Endothelial cell of umbilical vein (primary cell): ENCODE measurements at places on chromosomes 1 and 21.

DNA sequence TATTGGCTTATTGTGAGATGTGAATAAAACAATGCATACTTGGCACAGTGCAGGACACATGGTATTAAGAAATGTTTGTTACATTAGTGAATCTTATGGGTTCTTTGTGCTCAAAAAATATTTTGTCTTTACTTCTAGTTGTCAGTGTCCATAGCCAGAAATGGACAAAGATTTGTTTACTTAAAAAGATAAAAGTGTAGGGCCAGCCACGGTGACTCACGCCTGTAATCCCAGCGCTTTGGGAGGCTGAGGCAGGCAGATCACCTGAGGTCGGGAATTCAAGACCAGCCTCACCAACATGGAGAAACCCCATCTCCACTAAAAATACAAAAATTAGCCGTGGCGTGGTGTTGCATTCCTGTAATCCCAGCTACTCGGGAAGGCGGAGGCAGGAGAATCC is 654.6 kb upstream of the NEGR1 start:
- DNase-seq: no peak

DNA sequence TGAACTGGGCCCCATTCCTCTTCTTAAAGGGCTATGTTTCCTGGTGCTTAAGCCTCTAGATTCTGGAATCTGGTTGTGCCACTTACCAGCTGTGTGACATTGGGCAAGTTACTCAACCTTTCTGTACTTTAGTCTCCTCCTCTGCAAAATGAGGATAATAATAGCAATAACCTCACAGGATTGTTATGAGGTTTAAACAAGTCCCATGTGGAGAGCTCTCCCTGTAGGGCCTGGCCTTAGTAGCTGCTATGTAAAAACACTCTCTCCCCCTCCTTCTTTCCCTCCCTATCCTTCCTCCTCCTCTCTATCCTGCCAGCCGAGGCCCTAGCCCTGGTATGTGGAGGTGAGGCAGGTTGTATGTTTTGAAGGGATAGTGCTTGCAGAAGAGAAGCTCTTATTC is 8.2 kb upstream of the PEAR1 start:
- no peak for DNase-seq

DNA sequence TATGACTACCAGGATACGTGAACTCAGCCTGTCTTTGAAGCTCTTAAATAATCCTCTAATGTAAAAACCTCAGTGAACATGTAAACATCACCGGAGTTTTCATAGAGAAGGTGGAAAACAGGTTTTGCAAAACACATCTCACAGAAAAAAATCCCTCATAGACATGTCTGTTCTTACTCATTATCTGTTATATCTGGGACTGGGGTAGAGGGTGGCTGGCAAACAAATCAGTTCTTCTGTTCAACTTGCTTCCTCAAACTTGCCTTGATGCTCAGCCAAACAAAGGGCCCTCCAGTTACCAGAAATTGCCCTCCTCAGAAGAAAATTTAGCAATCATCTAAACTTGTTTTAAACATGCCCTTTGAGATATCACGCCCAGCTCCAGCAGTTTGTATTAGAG is 66.1 kb upstream of the CXADR start:
- no peak for DNase-seq

- peak; percentile 54 for DNase-seq
Measured at GRCh38 chr1:54810153-54810942, 9.2 kb upstream of the TTC22 start.

DNA sequence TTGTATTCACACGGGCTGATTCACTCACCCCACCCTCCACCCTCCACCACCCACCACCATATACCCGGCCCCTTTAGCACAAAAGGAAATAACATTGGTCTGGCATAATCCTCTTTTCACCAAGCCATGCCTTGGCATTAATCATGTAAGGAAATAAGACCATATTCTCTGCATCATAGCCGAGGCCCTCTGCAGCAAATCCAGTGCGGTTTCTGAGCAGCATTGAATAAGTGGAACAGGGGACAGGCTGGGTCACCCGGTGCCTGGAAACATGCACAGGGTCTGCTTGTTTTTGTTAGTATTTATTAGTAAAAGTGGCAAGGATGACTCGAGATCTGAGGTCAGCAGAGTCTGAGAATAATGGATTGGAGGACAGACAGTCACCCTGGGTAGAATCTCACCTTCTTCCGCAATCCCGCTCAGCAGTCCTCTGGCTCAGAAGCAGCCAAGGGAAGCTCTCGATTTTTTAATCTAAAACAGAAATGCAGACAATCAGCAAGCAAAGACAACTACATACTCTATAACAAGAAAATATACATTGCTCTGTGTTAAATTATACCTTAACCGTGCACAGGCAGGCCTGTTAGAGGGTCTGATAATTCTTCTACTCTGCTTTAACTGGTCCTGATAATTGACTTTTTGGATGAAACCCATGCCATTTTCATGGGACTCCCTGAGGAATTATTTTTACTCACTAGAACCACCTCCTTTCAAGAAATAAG is 52.4 kb upstream of the CDC42BPA start:
- peak; percentile 80 for DNase-seq

- DNase-seq: no peak
Measured at GRCh38 chr1:17309426-17310067, 1.6 kb downstream of the PADI4 start.

- DNase-seq: no peak
Measured at GRCh38 chr1:246725191-246725590, 982 bp downstream of the SCCPDH start.

DNA sequence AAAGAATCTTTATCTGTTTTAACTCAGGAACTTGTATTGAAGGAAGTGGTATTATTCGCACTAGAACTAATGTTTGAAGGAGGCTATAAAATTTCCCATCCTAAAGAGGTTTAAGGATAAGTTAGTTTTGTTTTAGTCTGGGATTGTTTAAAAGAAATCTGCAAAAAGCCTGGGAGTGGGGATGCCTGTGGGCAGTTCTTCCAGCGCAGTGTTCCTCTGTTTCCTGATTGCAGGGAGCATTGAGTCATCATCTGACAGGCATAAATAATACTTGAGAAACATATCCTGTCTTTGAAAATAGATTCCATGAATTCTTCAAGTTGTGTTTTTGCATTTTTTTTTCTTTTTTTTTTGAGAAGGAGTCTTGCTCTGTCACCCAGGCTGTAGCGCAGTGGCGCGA is 350.8 kb upstream of the PTBP2 start:
- DNase-seq: peak; percentile 93

DNA sequence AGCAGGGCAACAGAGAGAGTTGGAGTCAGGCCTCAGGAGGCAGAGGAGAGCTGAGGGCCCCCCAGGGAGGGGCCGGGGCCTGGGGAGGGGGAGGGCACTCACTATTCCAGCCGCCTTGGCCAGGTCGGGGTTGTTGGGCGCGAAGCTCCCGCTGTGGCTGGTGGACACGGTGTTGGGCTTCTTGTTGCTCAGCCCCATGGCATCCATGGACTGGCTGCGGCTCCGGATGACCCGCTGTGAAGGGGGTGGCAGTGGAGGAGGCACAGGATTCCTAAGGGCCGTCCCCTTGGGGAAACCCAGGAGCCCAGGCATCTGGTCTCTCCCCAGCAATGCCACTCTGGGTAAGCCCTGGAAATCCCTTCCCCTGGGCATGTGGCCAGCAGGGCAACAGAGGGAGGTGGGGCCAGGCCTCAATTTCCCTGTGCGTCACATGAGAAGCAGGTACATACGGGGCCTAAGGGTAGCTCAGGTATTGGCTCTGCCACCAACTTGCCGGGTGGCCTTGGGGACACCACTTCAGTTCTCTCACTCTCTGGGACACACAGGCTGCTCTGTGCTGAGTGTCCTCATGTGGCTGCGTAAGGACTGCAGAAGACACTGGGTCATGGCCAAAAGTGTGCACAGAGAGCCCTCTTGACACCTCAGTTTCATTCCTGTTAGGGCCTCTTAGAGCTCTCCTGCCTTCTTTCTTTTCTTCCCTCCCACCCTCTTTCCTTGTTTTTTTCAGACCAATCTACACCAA is 63.0 kb downstream of the RAP1GAP start:
- DNase-seq: no peak

DNA sequence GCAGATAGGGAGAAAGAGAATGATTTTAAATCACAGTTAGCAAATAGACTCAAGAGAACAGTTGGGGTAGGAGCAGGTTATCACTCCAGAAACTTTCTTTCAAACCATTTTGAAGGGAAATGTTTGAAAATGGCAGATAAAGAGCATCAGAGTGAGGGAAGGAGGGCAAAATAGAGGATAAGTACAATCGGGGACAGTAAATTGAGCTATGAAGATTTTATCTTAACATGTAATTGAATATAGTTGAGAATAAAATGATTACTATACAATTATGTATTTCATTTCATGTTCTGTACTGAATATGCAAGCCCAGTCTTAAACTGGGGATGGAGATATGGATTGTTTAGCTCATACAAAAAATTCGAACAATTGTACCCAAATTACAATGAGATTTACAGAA is 54.0 kb downstream of the MAP10 start:
- no peak for DNase-seq

DNA sequence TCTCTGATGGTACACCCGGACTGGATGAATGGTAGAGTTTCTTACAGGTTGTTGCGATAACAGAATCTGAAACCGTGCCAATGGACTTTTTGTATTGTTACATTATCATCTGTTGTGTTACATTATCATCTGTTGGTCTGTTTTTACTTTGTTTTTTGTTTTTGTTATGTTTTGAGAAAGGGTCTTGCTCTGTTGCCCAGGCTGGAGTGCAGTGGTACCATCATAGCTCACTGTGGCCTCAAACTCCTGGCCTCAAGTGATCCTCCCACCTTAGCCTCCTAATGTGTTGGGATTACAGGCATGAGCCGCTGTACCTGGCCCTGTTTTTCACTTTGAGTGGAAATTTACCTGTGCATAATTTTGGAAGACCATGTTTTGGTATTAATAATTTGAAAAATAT is 10.2 kb upstream of the PEX10 start:
- DNase-seq: no peak

DNA sequence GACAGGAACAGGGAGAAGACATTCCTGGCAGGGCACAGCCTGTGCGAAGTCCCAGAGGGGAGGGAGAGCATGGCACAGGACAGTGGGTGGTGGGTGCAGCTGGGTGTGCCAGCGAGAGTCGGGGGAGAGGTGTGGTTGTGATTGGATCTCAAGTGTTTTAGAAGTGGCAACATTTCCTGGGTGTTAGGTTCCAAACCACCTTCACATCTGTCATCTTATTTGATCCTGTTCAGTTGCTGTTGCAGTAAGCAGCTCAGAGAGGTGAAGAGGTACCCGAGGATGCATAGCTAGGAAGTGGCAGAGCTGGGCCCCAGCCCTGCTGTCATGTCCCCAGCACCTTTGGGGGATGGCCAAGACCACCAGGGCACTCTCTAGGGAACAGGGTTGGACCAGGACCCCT is 22.0 kb upstream of the DISP3 start:
- DNase-seq: no peak

DNA sequence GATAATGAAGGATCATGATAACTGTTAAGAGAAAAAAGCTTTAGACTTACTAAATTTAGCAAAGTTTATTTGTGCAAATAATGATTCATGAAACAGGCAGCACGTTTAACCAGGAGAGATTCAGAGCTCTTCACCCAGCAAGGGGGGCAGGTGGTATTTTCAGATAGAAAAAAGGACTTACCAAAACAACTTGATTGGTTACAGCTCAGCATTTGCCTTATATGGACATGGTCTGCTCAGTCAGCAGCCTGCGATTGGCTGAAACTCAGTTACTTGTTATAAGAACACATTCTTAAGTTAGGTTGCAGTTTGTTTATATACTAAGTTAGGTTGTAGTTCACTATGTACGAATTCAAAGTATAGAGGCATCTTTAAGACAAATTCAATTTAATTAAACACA is 165.6 kb downstream of the DUSP10 start:
- no peak for DNase-seq

GRCh38 chr1:42955311-42956063 is 3.2 kb downstream of the SLC2A1 start:
- no peak for DNase-seq

- no peak for DNase-seq
Measured at GRCh38 chr1:27658951-27659496, 13.0 kb downstream of the IFI6 start.

- DNase-seq: peak; percentile 68
Measured at GRCh38 chr21:38989745-38990423, 184.2 kb downstream of the ETS2 start.

DNA sequence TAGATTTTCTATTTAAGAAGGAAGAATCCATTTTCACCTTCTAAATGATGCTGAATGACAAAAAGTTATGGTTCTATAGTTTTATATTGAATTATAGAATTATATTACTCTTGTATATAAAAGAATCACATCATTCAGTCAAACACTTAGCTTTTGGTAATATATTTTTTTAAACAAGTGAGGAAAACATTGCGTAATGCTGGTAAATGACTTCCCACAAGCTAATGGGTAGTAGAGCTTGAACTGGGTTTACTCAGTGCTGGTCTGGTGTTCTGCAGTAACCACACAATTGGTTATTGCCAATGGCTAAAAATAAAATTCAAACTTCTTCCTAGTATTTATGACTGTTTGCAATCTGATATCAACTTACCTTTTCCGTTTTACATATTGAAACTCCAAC is 10.6 kb upstream of the GIPC2 start:
- DNase-seq: no peak

- peak; percentile 39 for DNase-seq
Measured at GRCh38 chr1:51234721-51235425, 1.2 kb upstream of the RNF11 start.

DNA sequence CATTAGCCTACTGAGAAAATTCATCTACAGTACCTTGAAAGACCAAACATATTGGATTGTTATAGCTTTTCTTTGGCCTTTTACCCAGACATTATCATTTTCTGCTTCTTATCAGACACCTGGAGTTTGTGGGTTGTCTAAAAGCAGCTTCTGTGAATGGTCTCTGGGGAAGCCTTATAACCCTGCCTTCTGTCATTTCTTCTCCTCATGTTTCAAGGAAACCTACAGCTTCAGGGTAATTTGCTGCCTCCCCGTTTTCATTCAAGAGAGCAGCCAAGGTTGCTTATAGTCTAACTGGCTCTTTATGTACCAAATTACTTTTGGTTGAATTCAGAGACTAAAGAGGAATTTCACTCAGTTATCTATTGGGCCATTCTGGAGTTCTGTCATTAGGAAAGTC is 288.3 kb upstream of the SGIP1 start:
- DNase-seq: no peak

GRCh38 chr21:42030311-42030710 is 20.2 kb upstream of the ZBTB21 start:
- DNase-seq: no peak
